Activated naive CD4-positive, alpha-beta T cell (primary cell): ENCODE measurements at places on chromosomes 12 and 14.

DNA sequence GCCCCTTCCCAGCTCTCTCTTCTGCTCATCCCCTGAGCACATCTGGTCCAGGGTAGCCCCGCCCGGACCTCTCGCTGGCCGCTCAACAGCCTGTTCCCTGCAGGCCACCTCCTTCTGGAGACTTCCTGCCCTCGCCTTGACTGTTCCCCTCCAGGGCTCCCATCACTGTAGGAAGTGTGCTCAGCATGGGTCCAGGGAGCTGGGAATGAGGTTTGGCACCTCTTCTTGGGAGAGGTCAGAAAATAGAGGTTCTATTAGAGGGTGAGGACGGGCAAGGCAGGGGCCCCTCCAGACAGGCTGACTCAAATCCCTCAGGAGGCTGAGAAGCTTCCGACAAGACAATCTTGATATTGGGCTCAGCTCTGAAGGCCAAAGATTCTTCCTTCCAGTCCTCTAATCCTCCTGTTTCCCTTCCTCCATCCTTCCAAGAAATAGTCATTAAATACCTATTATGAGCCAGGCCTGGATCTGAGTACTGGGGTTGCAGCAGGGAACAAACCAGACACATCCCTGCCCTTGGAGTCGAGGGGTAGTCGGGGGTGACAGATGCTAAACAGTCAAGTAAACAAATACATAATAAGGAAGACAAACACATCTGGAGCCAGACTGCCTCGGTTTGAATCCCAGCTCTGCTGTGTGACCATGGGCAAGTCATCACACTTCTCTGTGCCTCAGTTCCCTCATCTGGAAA, 30.6 kb downstream of the CMKLR1 start:
- DNase-seq: no peak

GRCh38 chr12:47321436-47321835, 241.7 kb upstream of the AMIGO2 start:
- DNase-seq: no peak

DNA sequence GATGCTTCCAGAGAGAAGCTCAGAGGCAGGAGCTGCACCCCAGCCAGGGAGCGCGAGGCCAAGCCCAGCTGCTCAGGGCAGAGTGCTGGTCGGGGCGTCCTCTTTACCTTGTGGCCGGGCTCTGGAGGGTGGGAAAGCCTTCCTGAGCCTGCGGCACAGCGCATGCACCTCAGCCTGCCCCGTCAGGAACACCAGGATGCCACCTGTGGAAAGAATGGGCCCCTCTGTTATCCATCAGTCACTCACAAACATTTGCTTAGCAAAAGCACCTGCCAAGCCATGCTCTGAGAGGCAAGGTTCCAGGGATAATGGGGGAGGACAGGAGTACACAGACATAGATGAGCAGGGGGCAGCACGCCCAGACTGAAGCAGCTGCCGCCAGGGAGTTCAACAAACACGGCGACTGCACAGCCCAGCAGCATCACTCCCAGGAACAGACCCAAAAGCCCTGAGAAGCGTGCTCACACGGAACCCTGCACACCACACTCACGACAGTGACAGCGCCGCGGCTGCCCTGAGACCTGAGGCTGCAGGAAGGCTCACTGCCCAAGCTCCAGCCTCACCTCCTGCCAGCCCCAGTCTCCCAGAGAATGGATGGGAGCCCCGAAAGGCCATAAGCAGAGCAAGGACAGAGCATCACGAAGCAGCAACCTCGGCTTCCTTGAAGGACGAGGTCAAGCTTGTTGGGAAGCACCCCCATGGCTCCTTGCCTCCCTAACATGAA, 21.8 kb downstream of the DHX37 start:
- DNase-seq: no peak

DNA sequence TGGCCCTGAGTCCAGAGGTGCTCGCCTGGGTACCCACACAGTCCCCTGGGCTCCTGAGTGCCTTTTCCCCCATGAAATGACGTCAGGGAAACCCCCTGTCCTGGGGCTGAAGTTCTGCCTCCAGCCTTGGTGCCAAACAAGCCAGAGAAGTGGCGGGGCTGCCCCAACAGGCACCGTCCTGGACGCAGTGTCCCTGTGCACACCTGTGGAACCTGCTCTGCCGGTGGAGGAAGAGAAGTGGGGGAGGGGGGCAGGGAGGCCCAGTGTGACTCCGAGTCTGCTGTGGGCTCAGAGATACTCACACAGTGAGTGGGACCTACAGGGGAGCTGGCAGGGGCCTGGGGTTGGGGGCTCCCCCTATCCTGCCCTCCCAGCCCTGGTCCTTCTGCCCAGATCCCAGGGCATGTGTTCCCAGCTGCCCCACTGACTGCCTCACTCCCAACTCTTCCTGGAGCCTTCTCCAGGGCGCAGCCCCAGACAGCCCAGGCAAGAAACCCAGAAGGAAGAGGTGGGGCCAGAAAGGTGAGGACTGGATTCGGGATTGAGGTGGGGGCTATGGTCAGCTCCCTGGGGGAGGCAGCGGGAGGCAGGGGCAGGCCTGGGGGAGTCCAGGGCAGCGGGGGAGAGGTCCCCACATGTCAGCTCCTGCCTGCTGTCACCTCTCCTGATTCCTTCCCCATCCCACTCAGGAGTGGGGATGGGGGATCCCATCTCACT, 24.7 kb downstream of the CCDC85C start:
- no peak for DNase-seq

DNA sequence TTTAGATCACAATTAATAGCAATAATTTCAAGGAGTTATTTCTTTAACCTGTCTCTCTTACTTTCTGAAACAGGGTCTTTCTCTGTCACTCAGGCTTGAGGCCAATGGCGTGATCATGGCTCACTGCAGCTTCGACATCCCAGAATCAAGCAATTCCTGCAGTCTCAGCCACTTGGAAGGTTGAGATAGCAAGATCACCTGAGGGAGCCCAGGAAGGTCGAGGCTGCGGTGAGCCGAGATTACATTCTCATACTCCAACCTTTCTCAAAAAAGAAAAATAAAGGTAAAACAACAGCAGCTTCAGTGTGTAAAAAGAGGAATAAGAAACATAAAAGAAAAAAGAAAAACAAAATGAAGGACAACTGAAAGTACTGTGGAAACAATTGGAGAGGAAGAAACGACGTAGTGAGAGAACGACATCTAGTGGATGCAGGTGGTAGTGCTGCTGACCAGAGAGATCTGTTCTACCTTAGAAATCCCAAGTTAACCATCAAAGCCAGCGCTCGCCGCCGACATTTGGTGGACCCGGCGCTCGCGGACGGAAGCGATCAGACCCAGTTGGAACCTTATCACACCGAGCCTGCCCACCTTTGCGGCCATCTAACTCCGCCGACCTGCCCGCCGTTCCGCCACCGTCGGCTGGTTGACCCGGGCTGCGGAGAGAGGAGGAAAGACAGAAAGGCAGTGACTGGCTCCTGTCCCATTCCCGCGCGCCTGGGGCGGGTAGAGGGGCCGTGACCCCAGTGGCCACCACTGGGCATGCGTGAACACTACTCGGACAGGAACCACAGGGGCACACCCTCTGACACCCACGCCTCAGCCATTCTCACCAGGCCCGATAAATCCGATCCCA, 196.1 kb downstream of the ALG10 start:
- DNase-seq: peak; percentile 24

DNA sequence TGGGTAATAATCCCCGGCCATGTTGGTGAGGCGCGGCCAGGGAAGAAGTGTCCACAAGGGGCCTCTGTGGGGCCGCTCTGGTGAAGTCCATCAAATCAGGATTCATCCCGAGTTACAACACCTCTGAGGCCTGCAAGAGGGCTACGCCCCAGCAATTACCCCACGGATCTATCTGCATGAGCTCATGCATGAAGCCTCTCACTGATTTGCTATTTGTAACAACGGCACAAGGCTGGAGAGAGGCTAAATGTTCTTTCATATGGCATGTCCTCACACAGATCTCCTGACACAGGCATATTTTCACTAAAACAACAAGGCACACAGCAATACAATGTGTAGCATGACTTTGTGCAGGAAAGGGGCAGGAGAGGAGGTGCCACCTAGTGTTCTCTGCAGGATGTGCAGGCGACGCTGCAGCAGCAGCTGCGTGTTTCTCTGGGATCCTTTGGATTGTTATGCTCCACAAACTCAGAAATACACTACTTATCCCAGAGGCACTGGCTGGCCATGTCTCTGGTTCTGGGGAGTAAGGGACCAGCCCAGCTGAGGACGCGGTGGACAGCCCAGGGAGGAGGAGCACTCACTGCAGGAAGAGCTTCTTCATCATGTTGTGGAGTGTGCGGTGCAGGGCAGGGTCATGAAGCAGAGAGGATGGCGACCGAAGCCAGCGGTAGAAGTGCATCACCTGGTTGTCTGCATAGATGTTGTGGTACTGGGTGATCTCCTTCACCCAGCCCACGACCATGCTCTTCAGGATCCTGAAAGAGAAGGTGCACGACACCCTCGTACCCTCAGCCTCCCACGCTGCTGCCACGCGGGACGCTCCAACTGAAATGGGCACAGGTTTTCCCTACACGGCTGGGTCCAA, 20.2 kb downstream of the P2RX2 start:
- no peak for DNase-seq

DNA sequence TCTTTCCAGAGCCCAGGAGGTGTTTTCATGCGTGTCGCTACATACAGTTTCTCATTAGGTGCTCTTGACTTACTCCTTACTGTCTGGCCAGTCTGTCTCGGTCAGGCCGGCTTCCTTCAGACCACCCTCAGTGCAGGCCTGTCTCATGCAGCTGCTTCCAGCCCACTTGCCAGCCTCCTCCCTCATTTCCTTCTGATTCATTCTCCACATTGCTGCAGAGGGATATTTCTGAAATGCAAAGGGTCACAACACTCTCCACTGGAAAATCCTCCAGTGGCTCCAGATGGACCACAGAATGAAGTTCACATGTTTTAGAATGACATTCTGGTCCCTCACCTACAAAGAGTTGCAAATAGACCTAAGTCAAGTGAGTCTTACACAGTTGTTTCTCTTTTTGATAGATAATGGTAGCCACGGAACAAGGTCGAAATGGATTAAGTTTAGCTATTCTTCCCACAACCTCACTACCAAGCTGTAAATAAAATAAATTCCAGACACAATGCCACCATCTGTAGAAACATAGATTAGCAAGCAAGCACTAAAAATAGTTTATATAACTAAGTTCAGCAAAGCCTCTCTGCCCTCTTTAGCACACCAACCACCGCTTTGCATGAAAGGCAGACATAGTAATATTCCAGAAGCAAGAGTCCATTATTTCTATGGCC, 146.9 kb downstream of the ESR2 start:
- no peak for DNase-seq

DNA sequence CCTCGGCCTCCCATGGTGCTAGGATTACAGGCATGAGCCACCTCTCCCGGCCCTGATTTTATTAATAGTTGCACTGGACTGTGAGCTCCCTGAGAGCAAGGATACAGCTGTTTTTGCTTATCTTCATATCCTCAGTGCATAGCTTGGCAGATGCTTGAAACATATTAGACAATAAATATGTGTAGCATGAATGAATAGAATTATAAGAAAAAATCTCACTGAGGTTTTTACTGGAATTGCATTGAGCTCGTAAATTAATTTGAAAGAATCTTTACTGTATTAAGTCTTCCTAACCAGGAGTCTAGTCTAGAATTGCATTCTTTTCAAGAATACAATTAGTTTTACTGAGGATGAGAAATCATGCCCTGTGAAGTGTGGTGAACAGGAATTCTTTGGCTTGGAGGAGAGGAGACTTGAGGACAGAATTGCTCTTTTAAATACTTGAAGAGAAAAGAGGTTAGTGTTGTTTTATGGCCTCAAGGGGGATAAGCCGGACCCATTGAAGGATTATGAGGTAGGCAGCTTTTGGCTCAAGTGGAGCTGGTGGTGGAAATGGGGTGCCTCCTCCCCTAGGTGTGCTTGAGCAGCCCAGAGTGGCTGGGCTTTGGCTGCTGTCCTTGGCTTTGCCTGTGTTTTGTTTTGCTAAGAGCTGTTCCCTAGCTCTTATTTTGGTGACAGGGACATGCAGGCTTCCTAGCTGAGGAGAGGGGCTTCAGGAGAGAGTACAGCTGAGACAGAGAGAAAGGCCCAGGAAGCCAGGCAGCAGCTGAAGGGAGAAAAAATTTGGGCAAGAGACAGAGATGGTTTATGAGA, 34.0 kb downstream of the PLEKHD1 start:
- no peak for DNase-seq

- DNase-seq: peak; percentile 19
These were observed 8.1 kb upstream of the PPP1R1A start for GRCh38 chr12:54596526-54596946.
